ENCODE measurements at places on chromosomes 3 and 15. TPM values are rescaled to one million over a fixed set of nuclear protein-coding genes. Genes with fewer than 3 reads are reported as not detected.

ADAMTSL3 gene
- total RNA-seq: 0.22 TPM

DNA sequence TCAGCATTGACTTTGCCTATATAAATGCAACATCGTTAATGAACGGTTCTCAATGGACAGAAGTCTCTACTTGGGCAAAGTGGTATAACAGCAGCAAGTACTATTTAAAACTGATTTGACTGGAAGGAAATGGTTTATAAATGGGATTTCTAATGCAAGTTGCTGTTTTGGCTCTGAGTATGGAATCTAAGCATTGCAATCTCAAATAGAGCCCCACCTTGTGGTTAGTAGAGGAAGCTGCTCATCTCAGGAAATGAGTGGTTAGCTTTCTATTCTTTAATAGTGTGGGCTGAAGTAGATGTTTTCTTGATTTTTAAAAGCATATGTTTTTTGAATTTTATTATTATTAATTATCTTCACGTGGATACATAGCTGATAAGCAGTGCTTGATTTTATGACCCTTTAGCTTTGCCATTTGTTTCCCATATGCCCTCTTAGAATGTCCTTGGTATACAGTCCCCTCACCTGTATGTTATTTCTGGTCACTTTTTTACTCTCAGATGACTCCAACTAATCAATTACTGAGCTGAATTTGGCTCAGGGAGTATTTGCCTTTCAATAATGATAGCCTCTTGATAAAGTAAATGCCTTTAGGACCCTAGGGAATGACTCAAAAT is 67.1 kb downstream of the OXSM start:
- DNase-seq: peak; percentile 72

- DNase-seq: no peak
Measured at GRCh38 chr3:146164071-146164470, 3.1 kb upstream of the PLOD2 start.

DNA sequence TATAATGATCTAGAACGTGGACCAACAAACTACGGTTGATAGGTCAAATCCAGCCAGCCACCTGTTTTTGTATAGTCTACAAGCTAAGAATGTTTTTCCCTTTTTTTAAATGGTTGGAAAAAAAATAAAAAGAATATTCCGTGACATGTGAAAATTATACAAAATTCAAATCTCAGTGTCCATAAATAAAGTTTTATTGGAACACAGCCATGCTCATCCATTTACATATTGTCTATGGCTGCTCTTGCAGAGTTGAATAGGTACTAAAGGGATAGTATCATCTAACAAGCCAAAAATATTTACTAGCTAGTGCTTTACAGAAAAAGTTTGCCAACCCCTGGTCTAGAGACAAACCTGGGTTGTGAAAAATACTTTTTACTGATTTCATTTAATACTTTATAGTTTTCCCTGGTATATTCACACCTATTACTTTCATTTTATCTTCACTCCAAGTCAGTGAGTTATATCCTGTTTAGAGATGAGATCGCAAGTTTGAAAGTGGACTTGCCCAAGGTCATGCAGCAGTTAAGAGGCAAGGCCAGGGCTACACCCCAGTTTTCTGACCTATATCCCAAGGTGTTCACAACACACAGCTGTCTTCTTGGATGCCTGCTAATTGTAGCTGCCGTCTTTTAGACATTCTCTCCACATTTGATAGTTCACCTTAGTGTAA is 58.4 kb downstream of the IGF2BP2 start:
- DNase-seq: no peak

DNA sequence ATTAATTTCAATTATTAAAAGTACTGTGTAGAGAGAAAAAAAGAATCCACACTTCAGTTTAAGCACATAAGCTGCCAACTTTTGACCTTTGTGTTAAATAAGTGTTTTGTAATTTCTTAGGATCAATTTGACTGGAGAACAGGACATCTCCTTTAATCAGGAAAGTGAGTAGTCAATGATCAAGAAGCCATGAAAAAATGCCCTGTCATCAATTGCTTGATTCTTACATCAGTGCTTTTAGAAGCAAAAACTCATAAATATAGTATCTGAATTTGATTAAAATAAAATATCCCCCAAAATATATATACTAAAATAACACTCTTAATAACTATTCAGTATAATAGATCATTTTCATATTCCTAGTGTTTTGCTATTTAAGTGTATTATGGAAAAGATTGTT is 409.0 kb downstream of the TAFA4 start:
- DNase-seq: no peak

DNA sequence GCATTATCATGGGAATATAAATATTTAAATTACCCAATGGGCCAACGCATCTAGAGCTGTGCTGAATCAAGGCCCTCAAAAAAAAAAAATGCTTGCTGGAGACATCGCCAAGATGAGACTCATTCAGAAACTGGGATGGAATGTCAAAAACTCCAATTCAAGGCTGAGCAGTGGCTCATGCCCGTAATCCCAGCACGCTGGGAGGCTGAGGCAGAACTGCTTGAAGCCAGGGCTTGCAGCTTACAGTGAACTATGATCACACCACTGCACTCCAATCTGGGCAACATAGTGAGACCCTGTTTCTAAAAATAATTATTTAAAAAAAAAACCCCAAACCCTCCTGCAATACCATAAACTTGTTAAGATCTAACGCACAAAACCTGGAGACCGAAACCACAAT is 3.1 kb upstream of the CACNA1D start:
- no peak for DNase-seq

All from SJCRH30 (cell line).